ENCODE measurements at places on chromosomes 16 and 17. TPM values are rescaled to one million over a fixed set of nuclear protein-coding genes. Genes with fewer than 3 reads are reported as not detected.

GRCh38 chr17:4019275-4019674, 55.0 kb upstream of the ATP2A3 start:
- DNase-seq: no peak
- no peak overlapping the region for H3K4me3 ChIP-seq
- no peaks in the 10 kb centered on the region for H3K27me3 ChIP-seq
- peaks cover 74% of the 10 kb centered on the region for H3K36me3 ChIP-seq
- H3K4me1 ChIP-seq: no peaks in the 10 kb centered on the region

DNA sequence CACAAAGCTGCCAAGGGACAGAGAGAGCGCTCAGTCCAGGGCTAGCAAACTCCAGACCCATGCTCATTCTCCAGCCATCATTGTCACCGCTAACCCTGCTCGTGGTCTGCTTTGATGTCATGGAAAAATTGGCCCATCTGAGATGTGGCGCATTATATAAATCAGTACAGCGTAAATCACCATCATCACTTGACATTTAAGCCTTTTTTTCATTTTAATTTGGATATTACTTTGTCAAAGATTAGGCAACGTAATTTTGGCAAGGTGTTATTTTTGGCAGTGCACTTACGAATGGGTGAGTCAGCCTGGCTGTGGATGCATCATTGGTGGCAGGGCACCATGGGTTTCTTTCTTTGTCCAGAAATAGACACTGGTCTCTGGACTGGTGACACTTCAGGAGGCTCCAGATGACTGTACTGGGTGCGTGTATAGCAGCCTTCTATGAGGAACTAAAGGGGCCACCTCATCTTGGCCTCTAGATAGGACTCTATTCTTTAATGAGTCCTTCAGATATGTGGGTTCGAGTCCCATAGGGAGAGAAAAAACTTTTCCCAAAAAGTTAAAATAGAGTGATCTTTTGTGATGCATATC, 166.3 kb downstream of the MSI2 start:
- no peak for DNase-seq
- no peaks in the 10 kb centered on the region for H3K27me3 ChIP-seq
- H3K27ac ChIP-seq: peak overlapping the region; percentile 38

Gene SCGB1C2
- total RNA-seq: not detected

Gene YPEL2
- total RNA-seq: 5.3 TPM

DNA sequence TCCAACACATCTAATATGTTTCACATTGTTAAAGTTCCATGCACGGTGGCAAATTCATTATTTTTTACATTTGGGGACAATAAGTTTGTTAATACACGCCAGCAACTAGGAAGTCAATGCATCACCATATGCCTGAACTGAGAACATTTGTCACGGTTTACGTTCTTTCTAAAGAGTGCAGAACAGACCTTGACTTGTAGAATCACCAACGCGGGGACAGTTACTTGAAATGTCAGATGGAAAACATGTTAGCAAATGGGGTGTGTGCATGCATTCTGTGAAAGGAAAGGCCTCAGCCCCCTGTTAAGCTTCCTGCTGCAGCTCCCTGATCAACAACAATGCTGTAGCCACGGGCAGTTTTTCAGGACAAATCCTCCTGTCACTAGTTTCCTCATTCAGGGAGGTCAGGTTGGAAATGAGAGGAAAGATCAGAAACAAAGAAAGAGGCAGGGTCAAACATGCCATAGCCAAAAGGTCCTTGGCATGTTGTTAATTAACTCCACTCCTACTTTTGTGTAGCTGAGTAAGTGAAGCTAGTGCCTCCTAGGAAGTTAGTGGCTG, 18.4 kb downstream of the SMIM36 start:
- H3K36me3 ChIP-seq: no peaks in the 10 kb centered on the region
- no peak overlapping the region for H3K27ac ChIP-seq
- H3K4me3 ChIP-seq: no peak overlapping the region
- H3K27me3 ChIP-seq: peaks cover 23% of the 10 kb centered on the region
- no peaks in the 10 kb centered on the region for H3K4me1 ChIP-seq
- no peak for DNase-seq

GRCh38 chr16:54288030-54288834, 1.6 kb upstream of the IRX3 start:
- H3K4me1 ChIP-seq: peaks cover 18% of the 10 kb centered on the region
- DNase-seq: no peak
- peaks cover 7% of the 10 kb centered on the region for H3K36me3 ChIP-seq
- H3K4me3 ChIP-seq: no peak overlapping the region

Gene CD300LF
- total RNA-seq: not detected

- H3K4me3 ChIP-seq: no peak overlapping the region
- no peak for DNase-seq
- H3K27ac ChIP-seq: no peak overlapping the region
- H3K36me3 ChIP-seq: no peaks in the 10 kb centered on the region
- no peaks in the 10 kb centered on the region for H3K27me3 ChIP-seq
These were observed 5.1 kb upstream of the SETD6 start for GRCh38 chr16:58510097-58510775.

Gene USP43
- total RNA-seq: 0.07 TPM

- no peak for DNase-seq
- peaks cover 17% of the 10 kb centered on the region for H3K4me1 ChIP-seq
- H3K27me3 ChIP-seq: no peaks in the 10 kb centered on the region
These were observed 117.4 kb downstream of the PHKB start for GRCh38 chr16:47578573-47578972.
